ENCODE measurements at places on chromosomes 3 and 15.

- DNase-seq: no peak
Measured at GRCh38 chr3:15384510-15385237, 42.7 kb downstream of the METTL6 start.

- DNase-seq: no peak
Measured at GRCh38 chr15:90782442-90782841, 65.3 kb downstream of the BLM start.

- DNase-seq: no peak
Measured at GRCh38 chr3:51830836-51831385, 30.5 kb upstream of the IQCF2 start.

DNA sequence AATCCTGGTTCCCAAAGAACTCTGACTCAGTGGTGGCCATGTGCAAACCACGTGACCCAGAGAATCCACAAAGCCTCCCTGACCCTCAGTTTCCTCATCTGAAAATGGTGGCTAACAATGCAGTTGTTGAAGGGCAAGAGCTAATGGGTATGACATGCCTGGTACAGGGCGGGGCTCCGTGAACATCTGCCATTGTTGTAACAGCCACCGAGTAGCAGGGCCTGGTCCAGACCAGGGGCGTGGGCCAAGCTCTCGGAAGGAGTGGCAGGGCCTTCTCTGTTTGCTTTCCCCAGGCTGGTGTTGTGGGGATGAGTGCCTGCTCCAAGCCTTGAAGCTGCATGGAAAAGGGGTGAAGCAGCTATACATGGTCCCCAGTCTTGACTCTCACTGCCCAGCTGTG is 13.4 kb downstream of the MAPKAPK3 start:
- no peak for DNase-seq

GRCh38 chr3:72797773-72798543 is 50.3 kb downstream of the SHQ1 start:
- DNase-seq: no peak

DNA sequence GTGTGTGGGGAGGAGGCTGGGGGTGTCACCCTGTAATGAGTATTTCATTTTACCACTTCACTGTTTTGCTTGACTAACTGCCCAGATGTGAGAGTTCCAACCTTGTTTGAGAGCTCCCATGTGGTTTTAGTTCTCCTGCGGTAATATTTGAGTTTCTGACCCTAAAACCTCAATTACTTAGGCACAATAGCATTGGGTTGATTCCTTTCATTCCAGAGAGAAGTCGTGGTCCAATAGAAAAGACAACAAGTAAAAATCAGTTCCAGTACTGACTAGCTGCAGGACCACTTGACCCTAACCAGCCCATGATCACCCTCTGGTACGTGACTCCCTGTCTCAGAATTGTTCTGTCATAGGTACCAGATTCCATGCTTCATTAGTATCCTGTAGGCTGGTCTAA is 630.4 kb downstream of the CADM2 start:
- no peak for DNase-seq

GRCh38 chr3:67008388-67008787 is 10.3 kb downstream of the KBTBD8 start:
- DNase-seq: no peak

DNA sequence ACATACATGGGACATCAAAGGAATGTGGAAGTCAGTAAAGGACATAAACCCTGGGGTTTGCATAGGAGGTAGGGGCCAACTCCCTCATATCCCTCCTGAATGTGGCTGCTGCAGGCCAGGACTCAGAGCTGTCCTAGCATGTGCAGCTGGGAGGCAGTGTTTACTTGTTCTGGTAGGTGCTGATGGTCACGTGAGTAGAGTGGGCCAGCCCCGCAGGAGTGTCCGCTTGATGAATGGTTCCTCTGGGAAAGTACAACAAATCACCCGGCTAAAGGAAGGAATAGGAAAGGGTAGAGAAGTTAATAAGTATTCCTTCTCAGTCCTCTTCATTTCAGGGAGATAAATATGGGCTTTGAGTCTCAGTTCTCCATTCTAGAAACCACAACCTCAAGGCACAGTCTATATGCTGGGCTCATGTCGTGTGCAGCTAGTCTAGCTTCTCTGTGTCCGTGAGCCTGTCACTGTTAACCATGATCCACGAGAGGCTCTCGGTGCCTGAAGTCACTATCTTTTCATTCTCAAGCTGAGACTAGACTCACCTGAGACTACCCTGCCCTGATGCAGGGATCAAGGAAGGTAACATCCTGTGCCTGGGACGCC is 17.9 kb downstream of the RIOX2 start:
- DNase-seq: no peak

GRCh38 chr3:56621681-56622080 is 61.4 kb downstream of the TASOR start:
- no peak for DNase-seq

DNA sequence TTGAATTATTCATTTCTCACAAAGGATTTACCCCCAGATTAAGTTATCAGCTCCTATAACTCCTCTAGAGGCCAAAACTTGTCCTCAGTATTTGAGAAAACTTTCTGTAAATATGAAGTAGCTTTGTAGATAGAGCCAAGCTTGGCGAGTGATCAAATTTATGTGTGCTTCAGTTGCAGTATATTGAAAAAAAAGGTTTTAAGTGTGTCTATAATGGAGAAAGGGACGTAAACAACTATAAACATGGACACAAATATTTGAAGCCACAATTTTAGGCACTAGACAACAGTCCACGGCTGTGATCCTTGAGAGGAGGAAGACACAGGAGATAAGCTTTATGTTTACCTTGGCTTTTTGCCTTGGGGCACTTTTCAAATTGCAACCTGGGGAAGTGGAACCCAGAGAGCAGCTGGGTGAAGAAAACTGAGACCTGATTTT is 118.7 kb downstream of the THRB start:
- DNase-seq: no peak

DNA sequence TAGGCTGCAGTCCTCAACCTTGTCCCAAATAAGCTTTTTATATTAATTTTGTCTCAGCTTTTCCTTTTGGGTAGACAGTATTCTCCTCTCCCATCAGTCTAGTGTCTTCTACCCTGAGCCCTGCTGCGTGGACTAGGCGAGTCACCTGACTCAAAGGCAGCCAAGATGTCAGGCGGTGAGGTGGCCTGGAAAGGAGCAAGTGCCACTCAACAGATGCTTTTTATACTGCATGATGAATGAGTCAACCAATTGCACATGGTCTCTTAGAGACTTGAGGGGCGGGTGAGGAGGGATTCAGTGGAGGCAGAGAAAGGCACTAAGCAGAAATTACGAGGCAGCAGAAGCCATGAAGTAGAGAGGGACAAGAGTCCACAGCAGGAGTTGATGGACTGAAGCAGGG is 95.9 kb downstream of the FRMD4B start:
- DNase-seq: no peak

GRCh38 chr15:82044373-82045178 is 1.2 kb downstream of the MEX3B start:
- no peak for DNase-seq

DNA sequence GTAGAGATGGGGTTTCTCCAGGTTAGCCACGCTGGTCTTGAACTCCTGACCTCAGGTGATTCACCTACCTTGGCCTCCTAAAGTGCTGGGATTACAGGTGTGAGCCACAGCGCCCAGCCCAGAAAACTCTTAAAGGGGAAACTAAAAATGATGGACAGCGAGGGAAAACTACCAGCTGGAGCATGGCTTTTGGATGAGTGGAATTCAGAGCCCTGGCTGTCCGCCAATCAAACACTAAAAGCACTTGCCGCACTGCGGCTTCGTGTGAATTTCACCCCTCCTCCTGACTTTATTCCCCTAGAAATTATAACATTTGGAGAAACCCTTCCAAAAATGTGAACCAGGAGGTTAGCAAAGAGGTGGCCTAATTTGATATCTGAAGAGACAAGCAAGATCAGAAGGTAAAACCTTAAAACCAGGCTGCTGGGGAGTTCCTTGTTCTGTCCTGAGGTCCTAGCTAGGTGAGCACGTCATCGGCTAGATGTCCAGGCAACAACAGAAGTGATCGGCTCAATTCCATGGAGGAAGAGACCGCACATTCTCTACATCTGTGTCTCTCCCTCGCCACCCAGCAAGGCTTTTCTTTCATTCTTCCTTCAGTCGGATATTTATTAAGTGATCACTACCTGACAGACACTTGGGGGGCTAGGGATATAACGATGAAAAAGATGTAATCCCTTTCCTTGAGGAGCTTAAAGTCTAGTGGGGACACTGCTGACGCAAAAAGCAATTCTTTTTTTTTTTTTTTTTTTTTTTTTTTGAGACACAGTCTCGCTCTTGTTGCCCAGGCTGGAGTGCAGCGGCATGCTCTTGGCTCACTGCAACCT is 1.7 kb downstream of the TM4SF19 start:
- DNase-seq: no peak

DNA sequence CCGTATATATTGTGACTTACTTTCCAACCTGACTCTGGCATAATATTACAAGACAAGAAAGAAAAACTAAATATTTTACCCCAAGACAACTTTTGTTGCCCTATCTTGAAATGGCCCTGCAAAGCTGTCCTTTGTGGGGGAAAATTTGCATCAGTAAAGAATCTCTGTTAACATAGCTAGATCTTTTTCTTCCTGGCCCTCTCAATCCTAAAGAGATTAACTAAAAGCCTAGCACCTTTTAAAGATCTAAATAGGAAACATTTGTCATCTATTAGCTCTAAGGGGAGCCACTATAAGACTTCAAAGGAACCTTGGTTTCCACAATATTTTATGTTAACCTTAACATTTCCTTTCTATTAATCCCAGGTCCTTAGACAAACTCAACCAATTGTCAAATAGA is 199.0 kb upstream of the SLITRK3 start:
- DNase-seq: no peak

DNA sequence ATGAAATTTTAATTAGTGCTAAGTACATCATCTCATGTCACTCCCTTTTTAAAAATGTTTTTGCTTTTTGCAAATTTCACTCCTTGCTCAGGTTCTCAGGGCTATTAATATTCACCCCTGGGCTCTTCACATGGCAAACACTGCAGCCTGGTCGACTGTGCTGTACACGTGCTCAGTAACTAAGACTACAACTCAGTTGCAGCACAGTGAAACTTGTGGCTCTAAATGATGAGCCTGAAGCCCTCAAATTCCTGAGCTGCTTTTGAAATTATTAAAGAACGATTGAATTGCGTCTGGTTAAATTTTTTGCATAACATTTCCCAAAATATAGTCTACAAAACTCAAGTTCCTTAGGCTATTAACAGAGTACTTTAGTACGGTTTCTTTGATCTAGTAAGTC is 159.3 kb upstream of the C2CD4B start:
- no peak for DNase-seq

DNA sequence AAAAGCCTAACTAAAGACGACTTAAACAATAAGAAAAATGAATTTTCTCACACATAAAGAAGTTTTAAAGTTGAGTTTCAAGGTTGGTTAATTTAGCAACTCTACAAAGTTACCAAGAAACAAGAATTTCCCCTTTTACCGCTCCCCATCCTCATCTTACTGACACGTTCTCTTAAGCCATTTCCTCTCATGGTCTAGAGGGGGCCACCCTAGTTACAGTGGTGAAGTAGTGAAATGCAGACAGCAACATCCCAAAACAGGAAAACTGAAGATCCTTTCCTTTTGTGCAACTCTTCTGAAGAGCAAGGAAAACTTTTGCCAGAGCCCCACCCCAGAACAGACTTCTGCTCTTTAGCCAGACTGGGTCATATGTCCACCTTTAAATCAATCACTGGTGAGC is 17.3 kb upstream of the SOX14 start:
- no peak for DNase-seq

GRCh38 chr15:72599855-72600464 is 54.5 kb upstream of the GOLGA6B start:
- peak; percentile 18 for DNase-seq

DNA sequence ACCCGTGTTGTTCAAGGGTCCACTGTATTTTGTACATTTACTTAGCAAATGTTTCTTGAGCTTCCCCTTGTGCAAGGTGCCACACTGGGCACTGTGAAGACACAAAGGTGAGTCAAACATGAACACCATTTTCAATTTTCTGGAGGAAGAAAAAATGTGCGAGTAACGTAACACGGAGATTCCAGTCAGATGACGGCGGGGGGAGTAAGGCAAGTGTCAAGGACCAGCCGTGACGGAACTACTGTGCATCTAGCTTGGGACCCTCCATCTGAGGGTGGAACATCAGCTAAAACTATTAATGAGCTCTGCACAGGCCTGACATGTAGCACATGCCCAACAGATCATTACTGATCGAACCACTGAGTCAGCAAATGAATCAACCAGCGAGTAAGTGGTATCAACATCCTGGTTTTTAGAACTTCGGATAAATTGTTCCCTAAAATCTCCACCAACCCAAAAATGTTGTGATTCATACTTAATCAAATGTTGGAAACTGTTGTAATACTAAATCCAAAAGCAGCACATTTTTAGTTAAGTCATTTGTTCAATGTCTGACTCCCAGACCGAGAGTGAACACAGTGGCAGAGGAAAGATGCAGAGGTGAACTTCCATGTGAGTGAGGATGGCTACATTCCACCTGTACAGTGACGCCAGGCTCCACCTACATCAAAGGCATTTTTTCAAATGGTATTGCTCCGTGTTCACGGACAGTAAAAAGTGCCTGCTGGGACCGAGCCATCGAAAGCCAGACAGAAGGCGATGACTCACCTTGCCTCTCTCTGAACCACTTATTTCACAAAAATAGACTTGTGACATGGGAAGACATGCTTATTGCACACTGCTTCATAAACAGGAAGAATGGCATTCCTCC is 172.2 kb downstream of the ATP10A start:
- DNase-seq: peak; percentile 30

DNA sequence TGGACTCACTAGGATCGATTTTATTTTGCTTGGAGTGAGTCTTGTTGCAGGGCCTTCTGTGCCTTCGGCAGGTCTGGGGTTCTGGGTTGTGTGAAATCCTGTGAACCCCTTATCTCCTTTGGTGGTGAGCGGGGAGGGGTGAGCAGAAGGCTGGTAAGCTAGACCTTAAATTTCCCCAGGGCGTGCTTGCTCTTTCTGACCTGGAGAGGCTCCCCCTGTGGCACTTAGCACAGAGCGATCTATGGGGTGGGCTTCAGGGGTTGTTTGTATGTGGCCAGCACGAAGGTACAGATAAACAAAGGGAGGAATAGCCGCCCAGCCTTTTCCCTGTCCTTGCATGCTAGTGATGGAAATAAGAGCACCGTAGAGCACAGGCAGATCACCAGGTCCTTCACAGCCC is 11.8 kb downstream of the CACNA2D3 start:
- no peak for DNase-seq
